Non-pigmented ciliary epithelial cell (primary cell): ENCODE measurements at places on chromosomes 16 and 17.

- DNase-seq, result no peak
Measured at GRCh38 chr16:7344830-7345780, 12.5 kb downstream of the RBFOX1 start.

GRCh38 chr17:66445229-66445628 is 142.8 kb downstream of the PRKCA start:
- DNase-seq, result no peak

GRCh38 chr17:80233202-80233601 is 13.0 kb downstream of the SLC26A11 start:
- DNase-seq, result no peak

DNA sequence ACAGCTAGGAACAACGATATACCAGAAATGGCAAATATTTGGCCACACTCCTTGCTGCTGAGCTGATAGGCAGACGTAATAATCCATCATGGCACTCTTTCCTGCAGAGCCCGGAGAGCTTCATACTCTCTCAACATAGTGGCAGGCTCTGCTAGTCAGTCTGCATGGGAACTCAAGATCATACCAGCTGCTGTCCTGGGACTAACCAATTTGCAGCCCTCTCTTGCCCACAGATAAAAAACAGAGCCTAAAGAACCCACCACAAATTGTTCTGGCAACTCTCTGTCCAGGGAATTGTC is 13.5 kb downstream of the GSDMB start:
- no peak for DNase-seq

GRCh38 chr16:31527734-31528274 is at the start of gene AHSP:
Gene AHSP, plus strand, starts transcription at chr16:31527900. Its CDS starts 240 bp downstream, at chr16:31528140.
- no peak for DNase-seq

DNA sequence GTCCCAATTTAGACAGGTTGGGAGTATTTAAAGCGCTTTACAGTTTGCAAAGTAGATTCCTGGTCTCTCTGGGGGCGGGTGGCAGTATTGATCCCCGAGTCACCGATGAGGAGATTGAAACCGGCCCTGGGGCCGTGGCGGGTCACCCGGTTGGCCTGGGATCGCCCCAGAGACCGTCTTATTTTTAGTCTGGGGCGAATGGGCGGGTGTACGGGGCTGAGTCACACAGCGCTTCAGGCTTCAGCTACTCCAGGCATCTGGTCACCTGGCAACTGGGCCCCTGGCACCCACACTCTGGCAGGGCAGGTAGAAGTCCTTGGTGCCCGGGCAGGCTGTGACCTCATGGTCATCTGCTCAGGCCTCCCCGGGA is 669 bp downstream of the MIEF2 start:
- DNase-seq, result no peak

GRCh38 chr16:68091380-68092261 is 6.5 kb downstream of the NFATC3 start:
- DNase-seq, result no peak

DNA sequence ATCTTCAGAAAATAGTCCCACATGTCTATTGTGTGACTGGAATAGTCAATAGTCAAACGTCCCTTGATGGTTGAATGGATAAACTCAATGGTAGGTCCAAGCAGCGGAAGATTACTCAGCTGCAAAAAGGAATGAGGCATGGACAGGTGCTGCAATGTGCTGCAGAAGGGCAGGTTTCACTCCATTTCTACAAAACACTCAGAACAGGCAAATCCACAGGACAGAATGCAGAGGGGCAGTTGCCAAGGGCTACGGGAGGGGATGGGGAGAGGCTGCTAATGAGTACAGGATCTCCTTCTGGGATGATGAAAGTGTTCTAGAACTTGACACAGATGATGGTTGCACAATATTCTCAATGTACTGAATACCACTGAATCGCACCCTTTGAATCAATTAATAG is 151.0 kb downstream of the RBFOX3 start:
- no peak for DNase-seq

DNA sequence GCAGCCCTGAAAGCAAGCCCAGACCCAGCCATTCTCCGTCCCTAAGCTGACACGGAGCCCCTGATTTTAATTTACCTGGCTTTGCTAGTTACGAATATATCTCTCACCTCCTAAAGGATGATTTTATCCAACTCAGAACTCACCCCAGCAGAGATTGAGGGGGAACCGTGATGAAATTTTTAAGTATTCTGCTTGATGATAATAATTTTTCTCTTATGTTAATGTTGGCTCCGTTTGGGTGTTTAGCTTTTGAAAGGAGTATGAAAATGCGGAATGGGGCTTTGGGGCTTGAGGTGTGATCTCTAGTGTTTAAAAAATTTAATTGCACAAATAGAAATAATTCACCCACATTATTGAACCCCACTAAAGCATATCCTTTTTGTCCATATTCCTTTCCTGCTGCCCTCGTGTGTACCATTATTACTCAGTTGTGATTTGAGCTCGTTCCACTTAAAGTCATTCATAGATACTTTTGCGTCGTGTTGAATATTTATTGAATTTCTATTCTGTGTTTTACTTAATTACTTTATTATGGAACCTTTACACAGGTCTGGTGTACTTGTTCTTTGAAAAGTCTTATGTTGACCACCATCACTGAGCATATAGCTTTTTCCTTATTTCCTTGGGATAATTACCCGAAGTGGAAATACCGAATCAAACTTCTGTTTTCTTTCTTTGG is 775 bp downstream of the PRPSAP2 start:
- no peak for DNase-seq
